Naive B cell (primary cell): ENCODE measurements at places on chromosomes 12 and 14. TPM values are rescaled to one million over a fixed set of nuclear protein-coding genes. Genes with fewer than 3 reads are reported as not detected.

The NAA25 gene
- polyA plus RNA-seq = 9.7 TPM

- no peak for DNase-seq
These were observed 53.6 kb upstream of the EIF5 start for GRCh38 chr14:103280278-103280928.

The VWF gene
- not detected for polyA plus RNA-seq

- DNase-seq = no peak
These were observed 51.4 kb downstream of the ERH start for GRCh38 chr14:69346710-69347109.

The KRT85 gene
- not detected for polyA plus RNA-seq
